Effector CD8-positive, alpha-beta T cell (primary cell): ENCODE measurements at places on chromosomes 6 and 20.

DNA sequence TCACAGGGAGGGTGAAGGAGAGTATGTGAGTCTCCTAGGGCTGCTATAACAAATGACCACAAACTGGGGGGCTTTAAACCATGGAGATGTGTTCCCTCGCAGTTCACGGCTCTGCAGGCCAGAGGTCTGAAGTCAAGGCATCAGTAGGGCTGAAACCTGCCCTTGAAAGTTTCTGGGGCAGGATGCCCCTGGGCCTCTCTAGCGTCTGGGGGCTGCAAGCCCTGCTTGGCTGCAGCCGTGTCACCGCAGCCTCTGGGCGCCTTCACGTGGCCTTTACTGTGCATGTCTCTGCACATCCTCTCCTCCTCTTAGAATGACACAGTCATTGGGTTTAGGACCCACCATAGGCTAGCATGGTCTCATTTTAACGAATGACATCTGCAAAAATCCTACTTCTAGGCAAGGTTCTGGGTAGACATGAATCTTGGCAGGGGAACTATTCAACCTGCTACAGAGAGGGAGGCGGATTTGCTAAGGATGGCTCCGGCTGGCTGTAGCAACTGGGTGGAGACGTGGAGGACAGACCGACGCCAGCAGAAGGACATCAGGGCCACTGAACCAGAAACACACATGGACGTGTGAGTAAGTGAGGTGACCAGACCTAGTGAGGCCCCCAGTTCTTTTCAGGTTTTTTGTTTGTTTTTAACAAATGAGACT is 58.6 kb downstream of the PHACTR3 start:
- no peak for DNase-seq

DNA sequence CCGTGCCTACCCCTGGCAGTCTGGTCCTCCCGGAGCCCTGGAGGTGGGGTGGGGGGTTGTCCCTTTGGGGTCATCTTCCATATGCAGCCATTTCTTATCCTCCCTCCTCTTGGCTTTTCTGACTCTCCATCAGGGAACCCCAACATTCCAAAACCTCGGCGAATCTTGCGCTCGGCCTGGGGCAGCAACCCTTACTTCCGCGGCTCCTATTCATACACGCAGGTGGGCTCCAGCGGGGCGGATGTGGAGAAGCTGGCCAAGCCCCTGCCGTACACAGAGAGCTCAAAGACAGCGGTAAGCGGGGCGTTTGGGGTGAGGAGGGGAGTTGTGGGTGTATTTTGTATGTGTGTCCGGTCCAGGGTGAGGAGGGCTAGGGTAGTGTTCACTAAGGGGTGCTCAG is 168.0 kb upstream of the RNF24 start:
- DNase-seq = no peak

GRCh38 chr6:88870717-88871330 is 92.6 kb downstream of the RNGTT start:
- no peak for DNase-seq

DNA sequence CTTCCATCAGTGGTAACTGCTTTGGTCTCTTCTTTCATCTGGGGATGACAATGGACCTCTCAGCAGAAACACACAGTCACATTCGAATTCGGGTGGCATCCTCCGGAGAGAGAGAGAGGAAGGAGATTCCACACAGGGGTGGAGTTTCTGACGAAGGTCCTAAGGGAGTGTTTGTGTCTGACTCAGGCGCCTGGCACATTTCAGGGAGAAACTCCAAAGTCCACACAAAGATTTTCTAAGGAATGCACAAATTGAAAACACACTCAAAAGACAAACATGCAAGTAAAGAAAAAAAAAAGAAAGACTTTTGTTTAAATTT is 6.1 kb downstream of the EDN1 start:
- no peak for DNase-seq

GRCh38 chr6:30258204-30258603 is 45.0 kb upstream of the TRIM26 start:
- no peak for DNase-seq

DNA sequence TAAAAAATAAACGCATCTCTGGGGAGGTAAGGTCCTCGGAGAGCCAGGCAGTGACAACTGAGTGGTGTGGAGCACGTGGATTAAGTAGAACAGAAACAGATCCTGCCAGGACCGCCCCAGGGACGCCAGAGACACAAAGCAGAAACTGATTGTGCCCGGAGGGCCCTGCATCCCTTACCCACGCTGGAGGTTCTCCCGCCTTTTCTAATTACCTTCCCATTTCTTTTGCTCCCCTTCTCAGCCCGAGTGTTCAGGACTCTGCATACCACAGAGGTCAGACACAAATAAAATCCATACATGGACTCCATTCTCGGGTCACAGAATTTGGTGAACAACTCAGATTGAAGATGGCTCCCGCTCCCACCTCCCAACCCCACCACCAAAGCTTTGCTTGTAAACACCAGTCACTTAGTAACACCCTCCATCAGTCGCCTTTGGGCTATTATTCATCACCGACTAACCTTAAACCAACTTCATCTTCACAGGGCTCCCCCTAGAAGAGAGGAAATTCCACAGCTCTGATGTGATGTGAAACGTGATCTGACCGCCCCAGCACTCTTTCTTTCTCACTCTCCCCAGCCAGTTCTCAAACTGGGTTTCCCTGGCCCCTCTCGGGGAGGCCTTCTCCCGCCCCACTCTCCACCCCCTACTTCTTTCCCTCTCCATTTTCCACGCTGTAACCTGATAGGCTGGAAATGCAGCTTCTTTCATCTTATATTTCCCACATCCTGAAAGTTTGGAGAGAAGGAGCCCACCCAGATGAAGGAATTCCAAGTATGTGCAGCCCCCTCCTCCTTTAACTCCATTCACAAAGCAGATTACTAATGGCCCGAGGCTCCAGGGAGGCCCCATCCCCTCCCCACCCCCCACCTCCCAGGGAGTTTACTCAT is 32.5 kb upstream of the PIM1 start:
- DNase-seq = no peak

DNA sequence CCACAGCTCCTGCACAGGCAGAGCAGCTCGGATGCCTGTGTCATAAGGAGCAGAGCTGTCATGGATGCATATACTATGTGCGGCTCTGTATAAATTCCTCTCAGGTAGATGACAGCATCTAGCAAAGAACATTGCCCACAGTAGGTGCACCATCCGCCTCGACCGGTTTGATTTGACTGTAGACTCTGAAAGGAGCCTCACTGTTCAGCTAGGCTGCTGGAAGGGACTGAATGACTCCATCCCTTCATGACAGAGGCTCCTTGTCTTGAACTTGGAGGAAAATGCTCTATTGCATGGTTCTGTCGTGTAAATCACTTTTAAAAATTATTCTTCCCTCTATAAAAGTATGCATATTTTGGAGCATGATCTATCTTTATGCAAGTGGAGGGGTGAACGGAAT is 128.8 kb upstream of the QKI start:
- no peak for DNase-seq

GRCh38 chr6:110629153-110629552 is 152.7 kb upstream of the SLC22A16 start:
- DNase-seq = no peak
